Stimulated activated CD8-positive, alpha-beta memory T cell treated with anti-CD3 and anti-CD28 coated beads, Interleukin-12 subunit alpha, Interleukin-12 subunit beta, amount 100 ng/mL, for 4 hours (primary cell): ENCODE measurements at places on chromosomes 2 and 18.
A peak's percentile ranks its signal among the peaks of the same experiment; 100 is the strongest.

GRCh38 chr2:217045700-217046475 is 186.0 kb upstream of the TNP1 start:
- no peak for DNase-seq

DNA sequence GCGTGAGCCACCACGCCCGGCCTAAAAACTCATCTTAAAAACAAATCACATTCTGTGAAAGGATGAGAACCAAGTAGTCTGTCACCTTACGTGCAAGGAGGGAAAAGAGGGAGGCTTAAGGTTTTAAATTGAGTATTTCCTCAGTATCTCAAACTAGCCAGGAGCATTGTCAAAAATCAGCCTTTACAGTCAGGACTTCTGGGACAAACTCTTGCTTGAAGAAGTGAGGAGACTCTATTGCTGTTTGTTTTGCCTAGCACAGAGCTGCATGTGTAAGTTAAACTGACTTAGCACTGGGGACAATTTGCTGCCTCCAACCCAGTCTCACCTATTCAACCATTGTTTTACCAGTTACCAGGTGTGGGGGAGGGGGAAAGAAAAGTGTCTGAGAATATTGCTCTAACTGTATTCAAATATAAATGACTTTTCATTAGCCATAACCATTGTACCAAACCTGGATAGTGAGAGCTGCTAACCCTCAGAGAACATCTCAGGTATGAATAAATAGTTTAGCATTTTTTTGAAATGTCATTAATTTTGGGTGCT is 3.6 kb downstream of the INO80D start:
- no peak for DNase-seq

DNA sequence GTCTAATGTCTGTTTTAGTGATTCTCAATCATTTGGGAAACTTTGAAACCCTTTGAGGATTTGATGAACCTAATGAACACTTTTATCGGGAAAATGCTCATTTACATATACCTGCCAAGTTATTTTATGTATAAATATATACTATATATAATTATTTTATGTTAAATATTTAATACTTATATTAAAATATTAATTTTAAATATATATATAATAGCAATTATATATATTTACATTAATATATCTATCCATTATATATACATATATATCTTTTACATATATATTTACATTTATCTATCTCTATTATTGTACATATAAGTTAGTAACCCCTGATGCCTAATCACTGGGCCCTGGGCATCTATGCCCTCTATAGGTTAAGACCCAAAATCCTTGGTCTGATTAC is 763.3 kb upstream of the FSHR start:
- DNase-seq = no peak

DNA sequence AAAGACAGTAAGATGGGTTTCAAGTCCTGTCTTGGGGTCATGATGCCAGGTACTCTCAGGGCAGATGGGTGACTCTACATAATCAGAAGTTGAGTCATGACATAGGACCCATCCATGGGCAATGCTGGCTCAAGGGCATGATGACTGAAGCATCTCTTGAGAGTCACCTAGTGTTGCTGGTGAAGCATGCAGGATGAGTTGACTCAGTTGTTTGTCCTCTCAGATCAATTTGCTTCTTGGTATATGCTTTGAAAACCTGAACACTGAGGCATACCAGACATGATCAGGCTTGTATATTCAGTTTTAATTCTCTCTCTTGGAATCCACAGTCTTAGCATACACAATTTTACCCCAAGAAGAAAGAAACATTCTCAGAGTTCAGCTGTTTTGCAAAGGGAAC is 658.9 kb upstream of the NXPH2 start:
- no peak for DNase-seq

DNA sequence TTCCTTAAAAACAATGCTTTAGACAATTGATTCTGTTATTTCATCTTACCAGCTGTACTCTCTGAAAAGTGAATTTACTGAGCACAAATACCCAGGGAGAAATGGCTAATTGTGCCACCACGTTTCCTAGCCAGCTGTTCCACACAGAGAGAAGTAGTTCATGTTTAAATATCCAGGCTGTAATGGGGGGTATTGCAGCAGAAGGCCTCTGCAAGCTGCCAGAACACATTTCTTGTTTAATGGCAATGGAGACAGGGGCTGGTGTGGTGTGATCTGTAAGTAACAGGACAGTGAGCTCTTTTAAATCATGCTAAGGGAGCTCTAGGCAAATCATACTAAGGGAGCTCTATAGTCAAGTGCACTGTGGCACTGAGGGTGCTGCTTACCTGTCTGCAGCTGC is 809.2 kb downstream of the CNTNAP5 start:
- DNase-seq = no peak

DNA sequence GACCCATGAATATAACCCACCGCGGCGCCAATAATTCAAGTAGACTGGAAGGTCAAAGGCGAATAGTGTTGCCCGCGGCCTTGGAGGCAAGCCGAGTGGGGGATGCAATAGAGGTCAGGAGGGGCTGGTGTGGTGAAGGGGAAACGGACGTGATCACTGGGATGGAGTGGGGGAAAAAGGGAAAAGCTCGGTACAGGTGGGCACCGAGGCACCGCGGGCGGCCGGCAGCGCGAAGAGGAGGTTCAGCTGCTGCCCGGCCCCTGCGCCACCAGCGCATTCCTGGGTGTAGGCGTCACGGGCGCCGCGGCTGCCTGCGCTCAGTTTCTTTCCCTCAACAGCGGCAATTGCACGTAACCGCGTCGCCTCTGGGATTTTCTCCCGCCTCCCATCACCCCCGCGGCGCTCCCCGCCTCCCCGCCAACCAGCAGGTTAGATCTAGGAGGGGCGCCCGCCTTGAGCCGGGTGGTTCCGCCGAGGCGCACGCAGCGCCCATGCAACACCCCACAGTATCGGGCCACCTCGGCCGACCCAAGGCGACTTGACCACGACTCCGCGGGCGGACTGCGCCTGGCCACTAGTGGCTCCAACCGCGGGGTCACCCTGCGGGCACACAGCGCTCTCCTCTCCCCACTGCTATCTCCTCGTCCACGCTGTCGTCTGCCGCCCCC is 1.5 kb downstream of the RND3 start:
- no peak for DNase-seq

- no peak for DNase-seq
These were observed 795.6 kb downstream of the CPS1 start for GRCh38 chr2:211351987-211352386.

DNA sequence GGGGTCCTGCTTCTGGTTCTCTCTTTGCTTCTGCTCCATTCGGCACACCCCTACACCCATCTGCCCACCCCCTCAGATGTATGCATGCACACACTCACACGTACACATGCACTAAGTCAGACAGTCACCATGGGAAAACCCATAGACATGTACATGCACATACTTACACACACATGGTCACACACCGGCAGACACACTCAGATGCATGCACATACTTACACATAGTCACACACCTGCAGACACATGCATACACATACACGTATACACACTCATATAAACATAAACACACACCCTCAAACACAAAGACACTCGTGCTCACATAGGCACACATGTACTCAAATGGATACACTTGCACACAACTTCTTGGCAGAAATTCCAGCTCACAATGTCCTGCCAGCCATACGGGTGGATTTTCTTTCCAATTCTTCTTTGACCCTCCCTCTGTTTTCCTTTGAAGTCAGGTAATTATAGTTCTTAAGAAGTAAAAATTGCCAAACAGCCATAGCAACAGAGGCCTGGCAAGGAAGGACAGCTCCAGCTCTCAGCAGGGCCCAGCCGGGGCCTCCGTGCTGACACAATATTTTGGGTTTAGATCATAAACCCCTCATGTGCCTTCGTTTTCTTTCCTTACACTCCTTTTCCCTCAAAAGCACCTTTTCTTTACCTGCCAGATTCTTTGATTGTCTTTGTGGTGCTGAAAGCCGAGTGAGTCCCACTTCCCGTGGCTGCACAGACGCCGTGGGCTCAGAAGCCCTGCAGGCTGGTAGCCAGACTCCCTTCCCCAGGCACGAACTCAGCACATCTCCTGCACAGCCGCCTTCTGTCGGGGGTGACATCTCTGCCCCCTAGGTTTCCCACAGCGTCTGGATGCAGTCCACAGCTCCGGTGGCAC is 195.7 kb downstream of the ARL4C start:
- no peak for DNase-seq

GRCh38 chr2:12861344-12861930 is 144.7 kb downstream of the TRIB2 start:
- no peak for DNase-seq

DNA sequence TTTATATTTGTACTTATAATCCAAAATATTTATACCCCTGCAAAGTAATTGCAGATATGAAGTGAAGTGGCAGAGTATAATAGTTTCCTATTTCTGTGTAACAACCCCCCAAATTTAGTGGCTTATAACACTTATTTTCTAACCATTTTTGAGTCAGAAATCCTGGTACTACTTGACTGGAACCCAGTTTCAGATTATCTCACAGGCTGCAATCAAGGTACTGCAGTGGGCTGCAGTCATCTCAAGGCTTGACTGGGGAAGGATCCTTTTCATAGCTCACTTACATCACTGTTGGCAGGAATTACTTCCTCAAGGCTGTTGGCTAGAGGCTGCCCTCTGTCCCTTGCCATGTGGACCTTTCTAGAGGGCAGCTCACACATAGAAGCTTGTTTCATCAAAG is 558.2 kb upstream of the PKDCC start:
- DNase-seq = no peak

GRCh38 chr18:79520478-79521390 is 125.0 kb downstream of the NFATC1 start:
- no peak for DNase-seq

- no peak for DNase-seq
These were observed 266.0 kb upstream of the FSIP2 start for GRCh38 chr2:185472574-185472973.

- DNase-seq = no peak
These were observed 184.1 kb downstream of the AGAP1 start for GRCh38 chr2:235677937-235678336.

GRCh38 chr2:71122387-71123298 is 7.4 kb downstream of the MCEE start:
- no peak for DNase-seq

DNA sequence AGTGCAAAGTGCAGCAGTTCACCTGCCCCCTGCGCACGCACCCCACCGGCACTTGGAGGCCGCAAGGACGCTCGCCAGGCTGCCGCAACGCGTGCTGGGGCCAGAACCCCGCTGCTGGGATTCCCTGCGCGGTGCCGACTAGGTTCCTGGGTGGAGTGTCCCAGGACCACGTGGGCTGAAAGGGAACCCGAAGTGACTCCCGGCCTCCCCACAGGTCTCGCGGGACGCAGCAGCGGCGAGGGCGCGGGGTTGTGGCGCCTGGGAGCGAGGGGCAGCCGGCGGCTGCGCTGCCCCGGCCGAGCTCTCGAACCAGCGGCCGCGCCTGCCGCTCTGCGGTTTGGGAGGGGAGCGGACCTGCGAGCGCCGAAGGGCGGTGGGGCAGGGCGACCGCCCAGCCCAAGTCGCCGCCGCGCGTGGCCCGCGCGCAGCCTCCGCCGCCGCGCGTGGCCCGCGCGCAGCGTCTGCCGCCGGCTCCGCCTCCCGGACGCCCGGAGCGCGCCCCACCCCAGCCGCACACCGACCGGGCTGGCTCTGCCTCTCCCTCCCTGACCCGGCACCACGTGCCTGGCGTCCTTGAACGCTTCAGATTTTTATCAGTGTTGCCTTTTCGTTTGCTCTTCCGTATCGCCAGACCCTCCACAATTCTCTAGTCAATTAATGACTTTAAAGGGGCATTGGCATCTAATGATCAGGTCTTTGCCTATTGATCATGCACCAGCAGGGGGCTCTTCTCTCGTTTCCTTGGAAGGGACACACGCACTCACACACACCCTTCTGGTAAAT is at the start of gene FTCDNL1:
TSS of gene FTCDNL1 (minus strand) at position 475 of the 783 bp plus-strand sequence. CDS start 2,230 bp downstream, outside the sequence.
- peak; percentile 48 for DNase-seq

DNA sequence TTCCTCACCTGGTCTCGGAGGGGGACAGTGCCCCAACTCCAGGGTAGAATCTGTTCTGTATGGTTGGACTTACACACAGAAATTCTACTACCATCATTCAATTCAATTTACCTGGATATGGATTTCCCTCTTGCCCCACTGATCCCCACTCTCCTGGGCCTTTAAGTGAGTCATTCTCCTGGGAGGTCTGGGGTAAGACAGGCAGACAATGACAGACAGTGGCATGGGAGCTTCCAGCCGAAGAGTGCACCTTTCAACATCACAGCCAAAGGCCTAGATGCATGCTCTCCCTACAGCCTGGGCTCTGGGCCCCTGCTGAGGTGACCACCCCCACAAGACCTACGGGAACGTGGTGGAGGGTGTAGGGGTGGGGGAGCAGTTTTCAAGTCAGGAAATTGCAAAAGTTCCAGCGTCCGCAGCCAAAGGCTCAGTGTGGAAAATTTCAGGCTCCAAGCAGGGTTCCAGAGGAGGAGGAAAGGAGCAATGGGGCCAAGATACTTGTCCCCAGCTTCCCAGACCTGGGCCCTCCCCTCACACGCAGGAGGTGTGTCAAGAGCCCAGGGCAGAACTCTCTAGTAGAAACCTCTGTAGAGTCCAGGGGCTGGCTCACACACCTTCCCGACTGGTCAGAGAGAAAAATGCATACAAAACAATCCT is 296.4 kb downstream of the CYP26B1 start:
- no peak for DNase-seq

GRCh38 chr18:59993560-59993959 is 93.8 kb downstream of the PMAIP1 start:
- no peak for DNase-seq

DNA sequence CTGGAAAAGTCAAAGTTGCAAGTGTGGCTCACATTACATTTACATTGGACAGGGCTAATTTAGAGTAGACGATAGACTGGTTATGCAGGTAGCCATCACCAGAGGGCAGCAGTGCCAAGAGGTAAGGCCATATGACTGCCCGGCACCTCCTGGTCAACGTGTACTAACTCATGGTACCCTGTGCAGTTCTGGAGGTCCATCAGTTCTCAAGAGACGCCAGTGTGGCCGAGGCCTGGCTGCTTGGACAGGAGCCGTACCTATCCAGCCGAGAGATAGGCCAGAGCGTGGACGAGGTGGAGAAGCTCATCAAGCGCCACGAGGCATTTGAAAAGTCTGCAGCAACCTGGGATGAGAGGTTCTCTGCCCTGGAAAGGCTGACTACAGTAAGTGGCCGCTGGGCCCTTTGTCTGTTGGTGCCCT is 65.8 kb upstream of the EML6 start:
- DNase-seq = no peak
